Iris pigment epithelial cell (primary cell): ENCODE measurements at places on chromosomes 4 and X.

GRCh38 chrX:82757614-82758013, 750.5 kb upstream of the POU3F4 start:
- DNase-seq: peak; percentile 76

DNA sequence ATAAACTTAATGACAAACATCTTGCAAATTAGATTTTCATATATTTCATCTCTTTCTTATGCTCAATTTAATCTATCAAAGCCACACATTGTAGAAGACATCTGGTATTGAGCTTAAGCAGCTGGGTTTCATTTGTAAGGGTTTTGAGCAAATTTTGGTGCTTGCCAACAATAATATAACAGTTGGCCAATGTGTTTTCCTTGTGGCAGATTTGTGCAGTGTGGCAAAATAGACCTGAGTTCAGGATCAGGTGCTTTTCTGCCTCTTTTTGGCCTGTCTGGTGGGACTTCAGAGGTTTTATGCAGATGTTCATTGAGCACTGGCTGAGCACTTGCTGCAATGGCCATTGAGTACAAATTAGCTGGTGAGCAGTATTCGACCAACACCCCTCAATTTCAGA, 301.9 kb downstream of the BMPR1B start:
- peak; percentile 8 for DNase-seq

DNA sequence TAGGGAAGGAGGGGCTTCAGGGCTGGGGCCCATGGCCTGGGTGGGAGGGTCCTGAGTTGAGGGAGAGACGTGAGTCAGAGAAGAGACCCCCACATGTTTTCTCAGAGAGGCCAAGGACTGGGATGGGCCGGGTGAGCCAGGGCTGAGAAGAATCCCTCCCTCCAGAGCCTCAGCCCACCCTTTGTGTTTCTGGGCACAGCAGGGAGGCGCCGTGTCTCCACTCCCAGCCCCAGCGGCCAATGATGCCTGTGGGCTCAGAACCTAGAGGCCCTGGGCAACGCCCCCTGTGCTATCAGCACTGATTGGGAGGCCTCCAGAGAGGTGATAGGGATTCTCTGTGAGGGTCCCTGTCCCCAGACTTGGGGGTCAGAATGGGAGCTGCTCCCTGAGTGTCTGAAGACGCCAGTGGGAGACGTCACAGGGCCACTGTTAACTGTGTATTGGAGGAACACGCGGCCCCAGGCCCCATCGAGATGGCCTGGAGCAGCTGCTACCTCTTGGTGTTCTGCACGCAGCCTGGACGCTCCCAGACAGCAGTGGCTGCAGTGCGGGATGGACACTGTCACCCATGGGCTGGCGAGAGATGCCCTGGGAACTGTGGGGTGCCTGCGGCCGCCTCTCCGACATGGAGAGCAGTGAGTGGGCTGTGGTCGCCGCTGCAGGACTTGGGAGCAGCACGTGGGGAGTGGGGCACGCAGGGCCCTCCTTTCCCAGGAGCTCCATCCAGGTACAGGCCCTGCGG, 8.5 kb downstream of the FGFRL1 start:
- DNase-seq: no peak

GRCh38 chrX:17608888-17609287, 128.4 kb upstream of the SCML1 start:
- DNase-seq: no peak

DNA sequence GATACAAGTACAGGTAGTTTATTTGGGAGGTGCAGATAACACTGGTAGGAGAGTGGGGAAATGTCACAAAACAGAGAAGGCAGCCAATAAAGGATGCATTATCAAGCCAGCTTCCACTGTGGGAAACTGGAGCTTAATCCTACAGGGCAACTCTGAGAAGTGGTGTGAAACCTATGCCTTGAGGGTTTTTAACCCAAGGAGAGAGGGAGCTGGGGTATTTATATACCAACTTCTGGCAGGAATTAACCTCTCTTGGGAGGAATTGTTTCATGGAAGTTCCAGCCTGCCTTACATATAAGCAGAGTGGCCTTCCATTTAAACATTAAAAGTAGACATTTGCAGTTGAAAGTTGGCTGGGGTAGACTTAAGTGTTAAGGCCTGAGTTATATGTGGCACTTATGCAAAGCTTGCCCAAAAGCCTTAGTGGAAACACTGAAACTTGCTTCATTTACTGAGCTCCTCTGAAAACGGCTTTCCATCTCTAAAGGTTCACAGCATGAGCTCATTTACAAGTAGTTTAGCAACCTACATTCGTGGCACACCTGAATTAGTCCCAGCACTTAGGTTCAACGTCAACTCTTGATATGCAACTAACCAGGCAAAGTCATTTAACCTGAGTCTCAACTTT, 19.2 kb downstream of the MAGEB17 start:
- no peak for DNase-seq

- DNase-seq: peak; percentile 79
Observed at GRCh38 chr4:123248085-123248659, 148.4 kb upstream of the SPRY1 start.

GRCh38 chr4:185992585-185992984, 76.4 kb upstream of the TLR3 start:
- DNase-seq: no peak

- peak; percentile 45 for DNase-seq
Observed at GRCh38 chr4:130632731-130633604, 1537.0 kb downstream of the C4orf33 start.

GRCh38 chrX:103362474-103362873, 6.2 kb downstream of the TCEAL9 start:
- DNase-seq: peak; percentile 65

DNA sequence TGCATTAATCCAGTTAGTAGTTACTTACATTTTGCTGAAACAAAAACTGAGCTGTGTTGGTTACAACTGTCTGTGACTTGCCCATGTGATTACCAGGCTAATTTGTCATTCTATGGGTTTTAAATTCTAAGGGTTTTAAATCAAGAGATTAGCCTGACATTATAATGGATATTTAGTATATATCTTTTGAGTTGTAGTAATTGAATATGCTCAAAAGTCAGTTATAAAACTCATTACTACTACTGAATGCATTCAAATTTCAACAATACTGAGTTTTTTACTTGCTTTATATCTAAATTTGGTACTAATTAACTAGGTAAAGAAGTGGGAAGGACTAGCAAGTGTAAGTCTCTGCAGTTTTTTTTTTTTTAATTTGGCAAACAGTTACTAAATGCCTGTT, 14.7 kb downstream of the LARP7 start:
- no peak for DNase-seq

GRCh38 chr4:85642356-85643100, 167.6 kb downstream of the ARHGAP24 start:
- no peak for DNase-seq

GRCh38 chrX:154436374-154436982, 476 bp upstream of the GDI1 start:
- DNase-seq: no peak

- DNase-seq: peak; percentile 5
Observed at GRCh38 chrX:44267116-44267515, 76.4 kb downstream of the EFHC2 start.

DNA sequence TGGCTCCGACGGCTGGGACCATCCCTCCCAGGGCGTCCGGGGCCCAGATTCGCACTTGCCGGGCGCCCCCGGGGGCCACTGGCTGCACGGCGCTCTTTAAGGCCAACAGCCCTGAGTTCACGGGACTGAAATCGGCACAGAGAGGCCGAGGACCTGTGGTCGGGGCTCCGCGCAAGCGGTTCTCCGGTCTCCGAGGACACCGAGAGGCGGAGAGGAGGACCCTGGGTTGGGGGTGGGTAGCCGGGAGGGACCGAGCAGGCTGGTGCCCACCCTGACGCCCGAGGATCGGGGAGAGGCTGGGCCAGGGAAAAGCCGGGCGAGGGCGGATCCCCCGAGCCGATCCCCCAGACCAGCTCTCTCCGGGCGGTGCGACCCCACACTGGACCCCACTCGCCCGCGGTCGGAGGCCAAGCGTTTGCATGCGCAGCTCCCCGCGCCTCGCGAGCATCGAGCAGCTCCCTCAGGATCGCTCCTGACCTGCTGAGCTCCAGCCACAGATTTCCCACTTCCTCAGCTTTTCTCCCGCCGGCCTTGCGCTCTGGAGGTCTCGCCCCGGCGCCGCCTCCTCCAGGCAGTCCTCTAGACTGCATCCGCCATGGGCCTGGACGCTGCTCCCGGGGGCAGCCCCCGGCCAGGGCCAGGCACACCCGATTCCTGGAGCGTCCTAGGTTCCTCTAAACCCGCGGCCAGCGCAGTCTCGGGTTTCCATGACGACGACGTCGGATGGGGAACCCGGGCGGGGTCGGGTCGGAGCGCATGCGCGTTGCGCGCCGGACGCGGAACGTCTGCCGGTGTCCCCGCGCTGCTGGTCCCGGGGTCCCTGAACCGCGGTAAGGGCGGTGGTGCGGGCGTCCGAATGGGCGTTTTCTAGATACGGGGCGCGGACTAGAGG, 17.6 kb upstream of the NAT8L start:
- DNase-seq: peak; percentile 59

GRCh38 chr4:158446106-158446505, 75.6 kb upstream of the RXFP1 start:
- DNase-seq: peak; percentile 89

- DNase-seq: no peak
Observed at GRCh38 chrX:139020801-139021200, 309.3 kb upstream of the FGF13 start.

DNA sequence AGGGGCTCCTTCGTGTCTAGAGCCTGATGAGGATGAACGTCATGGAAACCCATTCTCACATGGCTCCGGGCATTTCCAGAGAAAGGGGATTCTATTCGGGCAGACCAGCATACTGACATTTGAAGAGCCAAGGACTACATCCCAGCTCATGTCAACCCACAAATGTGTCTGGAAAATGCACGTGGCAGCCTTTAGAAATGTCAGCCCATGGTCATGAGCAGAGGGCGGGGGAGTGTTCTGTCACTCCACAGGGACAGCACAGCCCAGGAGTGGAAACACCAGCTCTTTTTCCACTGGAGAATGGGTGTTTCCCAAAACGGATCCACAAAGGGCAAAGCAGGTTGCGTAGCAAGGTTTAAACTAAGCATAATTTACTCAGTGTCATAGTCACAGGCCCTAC, 207.0 kb downstream of the BCOR start:
- DNase-seq: no peak

DNA sequence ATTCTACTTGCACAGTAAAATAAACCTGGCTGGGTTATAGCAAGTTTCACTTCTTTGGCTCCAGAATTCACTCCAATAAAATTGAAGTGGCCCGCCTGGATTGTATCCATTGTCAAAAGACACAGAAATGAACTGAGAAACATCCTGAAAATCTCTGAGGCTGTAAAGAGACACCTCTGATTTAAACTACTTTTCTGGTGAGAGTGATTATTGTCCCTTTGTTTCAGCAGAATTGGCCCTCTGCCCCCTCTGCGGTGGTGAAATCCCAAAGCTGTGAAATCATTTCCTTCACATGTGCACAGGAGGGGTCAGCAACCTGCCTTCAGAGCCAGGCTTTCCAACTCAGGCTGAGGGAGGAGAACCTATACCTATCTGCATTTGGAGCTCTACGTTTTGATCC, 23.0 kb downstream of the GAB3 start:
- peak; percentile 84 for DNase-seq

DNA sequence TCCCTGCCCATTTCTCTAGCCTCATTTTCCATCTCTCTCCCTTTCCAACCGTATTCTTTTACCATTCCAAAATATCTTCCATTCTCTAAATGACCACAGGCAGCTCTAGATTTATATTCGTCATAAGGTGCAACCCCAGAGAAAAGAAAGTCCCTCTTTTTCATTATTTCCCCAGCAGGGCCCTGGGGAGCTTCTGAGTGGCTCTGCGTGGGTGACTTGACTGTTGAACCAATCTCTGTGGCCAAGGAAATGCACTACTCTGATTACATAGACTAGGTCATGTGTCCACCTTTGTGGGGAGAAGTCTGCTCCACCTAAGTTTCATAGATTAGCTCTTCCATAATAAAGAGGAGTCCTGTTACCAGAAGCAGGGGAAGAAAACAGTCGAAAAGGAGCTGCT, 51.4 kb downstream of the ATOH1 start:
- no peak for DNase-seq

DNA sequence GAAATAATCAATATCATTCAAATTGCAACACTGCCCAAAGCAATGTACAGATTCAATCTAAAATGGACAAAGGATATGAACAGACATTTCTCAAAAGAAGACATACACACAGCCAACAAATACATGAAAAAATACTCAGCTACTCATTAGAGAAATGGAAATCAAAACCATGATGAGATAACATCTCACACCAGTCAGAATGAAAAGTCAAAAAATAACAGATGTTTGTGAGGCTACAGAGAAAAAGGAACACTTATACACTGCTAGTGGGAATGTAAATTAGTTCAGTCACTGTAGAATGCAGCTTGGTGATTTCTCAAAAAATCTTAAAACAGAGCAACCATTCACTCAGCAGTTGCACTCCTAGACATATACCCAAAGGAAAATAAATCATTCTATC, 205.2 kb downstream of the DKK2 start:
- DNase-seq: no peak

DNA sequence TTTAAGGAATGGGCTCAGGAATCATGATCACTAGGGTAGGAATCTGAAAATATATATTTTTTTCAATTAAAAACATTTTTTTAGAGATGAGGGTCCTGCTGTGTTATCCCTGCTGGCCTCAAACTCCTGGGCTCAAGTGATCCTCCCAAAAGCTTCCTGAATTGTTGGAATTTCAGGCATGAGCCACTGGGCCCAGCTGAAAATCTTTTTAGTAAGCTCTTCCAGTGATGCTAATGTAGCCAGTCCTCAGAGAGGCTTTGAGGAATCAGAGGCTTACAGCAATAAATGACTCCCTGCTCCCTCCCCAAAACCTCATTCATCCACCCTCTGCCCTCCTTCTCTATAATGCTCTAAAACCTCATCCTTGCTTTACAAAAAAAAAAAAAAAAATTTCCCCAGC, 129.5 kb downstream of the ZIC3 start:
- no peak for DNase-seq

GRCh38 chrX:124690495-124690894, 344.1 kb downstream of the SH2D1A start:
- no peak for DNase-seq

DNA sequence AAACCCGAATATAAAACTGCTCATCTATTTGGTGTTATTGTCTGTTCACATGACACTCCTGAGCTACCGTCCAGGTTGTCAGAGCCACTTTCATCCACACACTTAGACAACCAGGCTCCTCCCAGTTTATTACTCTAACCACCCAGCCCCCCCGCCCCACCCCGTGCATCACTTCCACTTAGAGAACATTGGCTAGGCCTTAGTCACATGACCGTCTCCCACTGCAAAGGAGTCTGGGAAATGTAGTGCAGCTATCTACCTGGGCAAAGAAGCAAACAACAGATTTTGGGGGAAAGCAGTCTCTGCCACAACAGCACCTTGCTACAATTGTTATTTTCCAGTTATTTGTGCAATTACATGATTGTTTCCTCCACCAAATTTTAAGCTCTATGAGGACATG, 57.6 kb upstream of the RBPJ start:
- DNase-seq: no peak
